ENCODE measurements at places on chromosomes 1 and 21.

DNA sequence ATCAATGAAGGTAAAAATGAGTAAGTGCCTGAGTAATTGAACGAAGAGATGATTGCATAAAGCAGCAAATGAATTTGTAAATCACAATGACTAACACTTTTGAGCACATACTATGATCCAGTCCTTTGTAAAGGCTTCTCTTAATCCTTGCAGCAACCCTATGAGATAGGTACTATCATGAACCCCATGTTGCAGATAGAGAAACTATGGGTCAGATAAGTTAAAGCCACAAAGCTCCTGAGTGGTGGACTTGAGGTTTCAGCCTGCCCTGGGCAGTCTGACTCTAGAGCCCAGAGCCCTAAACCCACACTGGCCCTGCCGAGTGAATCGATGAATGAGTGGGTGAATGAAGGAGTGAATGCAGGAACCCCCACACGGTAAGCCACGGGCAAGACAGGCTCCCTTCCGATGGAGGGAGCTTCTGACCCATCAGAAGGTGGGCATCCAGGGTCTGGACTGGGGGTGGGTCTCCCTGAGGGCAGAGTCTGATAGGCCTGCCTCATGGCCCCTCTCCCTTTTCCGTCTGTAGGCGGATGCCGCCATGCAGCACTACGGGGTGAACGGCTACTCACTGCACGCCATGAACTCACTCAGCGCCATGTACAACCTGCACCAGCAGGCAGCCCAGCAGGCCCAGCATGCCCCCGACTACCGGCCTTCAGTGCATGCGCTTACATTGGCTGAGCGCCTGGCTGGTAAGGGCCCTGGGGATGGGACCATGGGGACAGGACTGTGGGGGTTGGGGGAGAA is 17.0 kb downstream of the DMBX1 start:
- DNase-seq = no peak

- no peak for DNase-seq
Observed at GRCh38 chr1:225426395-225427234, 1.2 kb downstream of the LBR start.

DNA sequence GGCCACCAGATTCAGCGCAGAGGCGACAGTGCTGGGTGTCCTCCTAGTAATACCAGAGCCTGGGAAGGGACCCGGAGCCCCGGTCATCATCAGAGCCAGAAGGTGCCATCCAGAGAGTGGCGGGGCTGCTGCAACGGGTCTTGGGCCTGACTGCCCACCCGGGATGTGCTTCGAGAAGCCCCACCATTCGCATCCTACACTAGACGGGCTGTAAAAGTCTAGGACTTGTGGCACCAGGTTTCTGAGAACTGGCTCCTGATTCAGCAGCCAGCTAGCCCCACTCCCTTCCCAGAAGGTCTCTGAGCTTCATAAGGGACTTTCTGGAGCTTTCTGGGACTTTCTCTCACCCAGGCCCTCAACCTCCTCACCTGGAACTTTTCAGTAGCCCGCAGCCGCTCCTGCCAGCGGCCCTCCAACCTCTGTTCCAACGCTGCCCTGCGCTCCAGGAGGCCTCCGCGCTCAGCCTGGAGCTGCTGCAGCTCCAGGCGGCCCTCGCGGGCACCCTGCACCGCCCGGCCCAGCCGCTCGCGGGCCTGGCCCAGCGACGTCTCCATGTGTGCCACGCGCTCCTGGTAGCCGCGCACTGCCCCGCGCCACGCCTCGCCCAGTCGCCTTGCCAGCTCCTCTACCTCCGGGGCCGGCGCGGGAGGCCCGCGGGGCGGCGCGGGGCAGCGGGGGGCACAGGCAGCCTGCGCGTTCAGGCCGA is 940 bp downstream of the NES start:
- no peak for DNase-seq

DNA sequence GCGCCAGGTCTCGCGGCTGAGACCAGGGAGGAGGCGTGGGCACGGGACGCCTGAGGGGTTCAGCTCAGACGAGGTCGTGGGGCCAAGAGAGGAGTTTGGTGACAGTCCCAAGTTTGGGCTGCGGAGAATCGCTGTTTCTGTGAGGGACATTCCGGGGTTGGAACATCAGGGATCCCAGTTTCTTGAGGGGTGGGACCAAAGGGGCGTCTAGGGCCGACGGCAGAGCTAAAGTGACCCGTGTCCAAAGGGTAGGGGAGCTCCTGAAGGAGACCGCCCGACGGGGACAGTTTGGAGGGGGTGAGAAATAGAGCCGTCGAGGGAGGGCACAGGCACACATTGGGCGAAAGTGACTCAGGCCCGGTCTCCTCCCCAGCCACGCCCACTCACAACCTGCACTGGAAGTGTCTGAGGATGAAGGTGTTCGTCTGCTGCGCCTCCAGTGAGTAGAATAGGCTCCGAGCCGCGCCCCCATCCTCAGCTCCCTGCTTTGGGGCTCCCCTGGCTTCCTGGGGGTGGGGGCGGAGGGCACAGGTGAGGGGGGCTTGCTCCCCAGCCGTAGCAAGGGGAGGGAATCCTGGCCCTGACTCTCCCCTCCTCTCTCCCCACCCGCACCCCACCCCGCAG is 7.0 kb downstream of the EFNA3 start:
- DNase-seq = peak; percentile 53

DNA sequence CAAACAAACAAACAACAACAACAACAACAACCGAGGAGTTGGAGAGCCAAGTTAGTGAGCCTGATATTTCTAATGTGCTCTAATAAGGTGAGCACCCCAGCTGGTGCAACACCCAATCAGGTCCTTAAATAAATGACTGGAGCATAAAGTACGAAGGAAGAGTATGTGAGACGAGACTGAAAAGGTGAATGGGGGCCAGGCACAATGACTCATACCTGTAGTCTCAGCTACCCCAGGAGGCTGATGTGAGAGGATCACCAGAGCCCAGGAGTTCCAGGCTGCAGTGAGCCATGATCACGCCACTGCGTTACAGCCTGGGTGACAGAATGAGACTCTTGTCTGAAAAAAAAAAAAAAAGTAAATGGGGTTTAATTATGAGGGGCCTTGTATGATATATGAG is 152.0 kb upstream of the ZRANB2 start:
- no peak for DNase-seq

DNA sequence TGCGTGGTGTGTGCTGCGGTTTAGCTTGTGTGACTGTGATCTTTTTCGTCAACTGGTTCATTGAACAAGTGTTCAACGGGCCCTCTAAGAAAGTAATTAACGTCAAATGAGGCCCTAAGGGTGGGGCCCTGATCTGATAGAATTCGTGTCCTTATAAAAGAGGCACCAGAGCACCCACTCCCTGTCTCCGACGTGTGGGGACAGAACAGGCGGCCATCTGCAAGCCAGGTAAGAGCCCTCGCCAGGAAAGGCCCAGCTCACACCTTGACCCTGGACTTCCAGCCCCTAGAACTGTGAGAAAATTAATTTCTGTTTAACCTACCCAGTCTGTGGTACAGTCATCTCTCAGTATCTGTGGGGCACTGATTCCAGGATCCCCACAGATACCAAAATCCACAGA is 20.4 kb upstream of the SAMD11 start:
- no peak for DNase-seq

DNA sequence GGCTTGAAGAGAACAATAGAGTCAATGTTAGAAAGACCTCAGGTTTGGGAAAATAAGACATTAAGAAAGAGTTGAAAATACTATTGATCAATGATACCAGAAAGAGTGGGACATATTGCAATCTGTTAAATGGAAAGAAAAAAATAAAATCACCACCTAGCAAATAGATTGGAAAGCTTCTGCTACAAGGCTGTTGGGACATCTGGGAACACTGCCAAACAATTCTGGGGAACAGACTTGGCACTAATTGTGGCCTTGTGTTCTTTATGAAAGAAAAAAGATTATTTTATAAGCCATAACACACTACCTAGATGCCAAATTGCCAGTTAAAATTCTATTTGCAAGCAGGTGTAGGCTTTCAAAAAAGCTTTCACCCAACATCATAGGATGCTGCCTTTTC is 137.8 kb downstream of the TSEN15 start:
- DNase-seq = no peak

DNA sequence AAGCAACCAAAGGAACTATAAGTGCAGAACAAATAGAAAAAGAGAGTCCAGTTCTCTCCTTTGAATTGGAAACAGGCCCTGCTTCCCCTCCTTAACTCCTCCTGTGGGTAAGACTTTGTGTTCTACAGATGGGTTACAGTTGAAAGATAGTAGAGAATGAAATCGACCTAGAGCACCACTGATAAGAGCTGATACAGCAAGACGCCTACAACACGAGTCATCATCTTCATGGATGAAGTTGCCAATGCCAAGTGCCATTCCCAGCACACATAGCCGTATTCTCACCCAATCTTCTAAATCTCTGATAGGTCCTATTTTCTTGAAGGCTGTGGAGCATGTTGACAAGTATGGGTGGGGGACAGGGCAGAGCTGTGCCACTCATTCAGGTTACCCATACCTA is 99.8 kb upstream of the CAMK1G start:
- no peak for DNase-seq

Data from activated T-helper 1 cell treated with anti-CD3 and anti-CD28 coated beads, Interleukin-2, amount 50 U/mL, for 16 hours (primary cell).